ENCODE measurements at places on chromosomes 6 and 20.

DNA sequence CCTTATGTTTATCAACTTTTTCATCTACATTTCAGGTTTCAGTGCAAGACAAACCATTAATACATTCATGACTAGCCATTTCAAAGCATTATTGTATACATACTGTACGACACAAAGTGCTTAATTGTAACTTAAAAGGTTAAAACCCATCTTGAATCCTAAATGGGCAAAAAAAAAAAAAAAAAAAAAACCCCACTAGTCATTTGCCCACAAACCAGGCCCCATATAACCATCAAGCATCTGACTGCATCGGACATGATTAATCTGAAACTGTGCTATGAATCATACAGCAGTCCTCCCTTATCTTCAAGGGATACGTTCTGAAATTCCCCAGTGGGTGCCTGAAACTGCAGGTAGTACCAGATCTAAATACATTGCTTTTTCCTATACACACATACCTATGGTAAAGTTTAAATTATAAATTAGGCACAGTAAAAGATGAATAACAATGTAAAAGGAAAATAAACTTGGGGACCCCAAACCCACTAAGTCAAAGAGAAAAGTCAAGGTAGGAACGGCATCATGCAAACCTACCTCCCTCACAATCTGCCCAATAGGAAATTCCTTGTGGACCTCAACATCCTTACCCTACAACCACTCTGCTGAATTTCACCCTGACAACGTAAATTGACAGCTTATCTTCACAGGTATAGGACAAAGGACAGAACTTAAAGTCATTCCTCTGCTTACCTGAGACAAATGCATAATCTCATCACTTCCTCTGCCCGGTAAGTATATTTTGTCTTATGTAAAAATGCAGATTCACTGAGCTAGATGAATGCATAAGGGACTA lies 14.3 kb downstream of the B4GALT5 start:
- DNase-seq: no peak

DNA sequence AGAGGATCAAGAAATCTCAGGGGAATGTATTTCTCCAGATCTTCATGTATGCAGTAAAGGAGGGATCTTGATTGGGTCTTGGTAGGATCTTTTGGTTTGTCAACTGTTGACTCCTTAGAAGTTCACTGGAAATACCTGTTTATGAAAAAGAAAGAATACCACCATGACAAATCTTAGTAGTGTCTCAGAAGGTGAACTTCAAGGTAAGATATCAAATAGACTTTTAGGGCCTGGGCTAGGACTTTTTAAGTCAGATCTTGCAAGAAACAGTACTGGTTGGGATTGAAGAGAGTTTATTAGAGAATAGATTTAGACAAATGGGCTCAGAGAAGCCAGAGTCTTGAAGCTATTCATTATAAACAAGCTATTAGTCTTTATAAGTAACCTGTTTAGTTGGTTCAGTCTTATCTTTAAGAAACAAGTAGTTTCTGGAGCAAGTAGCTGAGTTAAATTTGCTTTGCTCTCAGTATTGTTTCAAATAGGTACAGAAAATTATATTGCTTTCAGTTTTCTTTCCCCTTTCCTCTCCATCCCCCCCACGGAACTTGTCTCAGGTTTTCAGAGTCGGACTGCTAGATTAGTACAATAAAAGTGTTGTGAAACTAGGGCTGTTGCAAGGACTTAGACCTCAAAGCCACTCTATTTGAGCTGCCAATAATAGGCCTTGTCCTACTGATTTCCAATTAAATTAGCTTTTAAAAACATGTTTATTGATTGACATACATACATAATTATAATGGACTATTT lies 529.1 kb upstream of the CITED2 start:
- no peak for DNase-seq

GRCh38 chr6:2524090-2524489 lies 226.6 kb downstream of the MYLK4 start:
- DNase-seq: no peak

DNA sequence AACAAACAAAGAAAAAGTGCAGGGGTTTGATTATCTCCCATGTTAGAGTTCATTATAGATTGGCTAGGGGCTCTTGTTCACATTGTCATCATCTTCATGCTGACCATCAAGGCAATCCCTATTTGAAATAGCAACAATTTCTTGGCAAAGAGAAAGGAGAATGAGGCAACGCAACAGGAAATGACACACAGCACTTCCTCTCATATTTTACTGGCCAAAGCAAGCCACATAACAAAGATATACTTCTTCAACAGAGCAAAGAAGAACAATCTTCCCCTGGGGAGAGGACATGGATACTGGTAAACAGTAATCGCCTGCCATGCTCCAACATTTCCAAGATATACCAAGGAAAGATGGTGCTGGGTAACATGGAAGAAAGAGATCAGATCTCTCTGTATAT lies 29.8 kb downstream of the EPM2A start:
- DNase-seq: no peak

DNA sequence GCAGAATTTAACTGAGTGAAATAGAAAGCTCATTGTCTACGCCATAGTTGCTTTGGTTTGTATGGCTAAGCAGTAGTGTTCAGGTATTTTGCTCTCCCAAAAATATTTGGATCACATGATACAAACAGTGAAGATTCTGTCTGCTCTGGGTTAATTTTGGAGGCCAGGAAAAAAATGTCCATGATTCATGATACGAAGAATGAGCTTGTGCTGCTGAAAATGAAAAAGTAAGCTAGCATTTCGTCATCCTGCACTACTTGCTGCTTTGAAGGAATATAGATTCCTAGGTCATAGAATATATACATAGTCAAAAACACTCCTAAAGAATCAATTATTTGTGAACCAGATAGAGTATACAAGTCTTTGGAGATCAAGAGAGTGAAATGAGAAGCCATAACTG lies 8.3 kb downstream of the WRNIP1 start:
- no peak for DNase-seq
